Activated T-helper 1 cell treated with anti-CD3 and anti-CD28 coated beads, Interleukin-2, amount 50 U/mL, for 16 hours (primary cell): ENCODE measurements at places on chromosomes 5 and 9.

GRCh38 chr5:154844809-154845208 lies 5.6 kb downstream of the FAXDC2 start:
- no peak for DNase-seq

- DNase-seq = no peak
These were observed 33.4 kb upstream of the SMIM32 start for GRCh38 chr5:136226401-136226800.

DNA sequence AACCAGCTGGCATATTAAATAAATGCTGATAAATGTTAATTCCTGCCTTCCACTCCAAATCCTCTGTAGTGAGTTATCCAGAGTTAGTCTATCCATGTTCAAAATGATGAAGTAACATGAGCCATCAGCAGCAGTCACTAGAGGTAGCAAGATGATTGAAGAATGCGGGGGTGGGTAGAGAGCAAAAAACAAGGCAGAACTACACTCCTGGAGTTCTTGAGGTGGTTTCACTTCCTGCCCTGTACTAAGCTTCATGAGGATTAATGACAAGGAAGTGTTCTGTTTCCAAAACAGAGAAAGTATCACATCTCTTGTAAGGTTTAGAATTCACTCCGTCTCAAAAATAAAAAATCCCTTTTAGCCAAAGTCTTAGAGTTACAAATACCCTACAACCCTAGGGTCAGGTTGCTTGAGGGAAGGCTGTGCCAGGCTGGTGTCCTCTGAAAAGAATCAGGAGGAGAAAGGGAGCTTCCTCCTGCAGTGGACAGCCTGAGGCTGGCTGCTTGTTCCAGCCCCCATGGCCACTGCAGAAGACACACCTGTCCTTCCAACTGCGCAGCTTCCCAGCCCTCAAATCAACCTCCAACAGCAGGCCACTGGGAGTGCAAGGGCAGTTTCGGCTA lies 180.2 kb downstream of the DENND1A start:
- DNase-seq = no peak

GRCh38 chr5:103441523-103441922 lies 121.1 kb downstream of the NUDT12 start:
- DNase-seq = no peak

DNA sequence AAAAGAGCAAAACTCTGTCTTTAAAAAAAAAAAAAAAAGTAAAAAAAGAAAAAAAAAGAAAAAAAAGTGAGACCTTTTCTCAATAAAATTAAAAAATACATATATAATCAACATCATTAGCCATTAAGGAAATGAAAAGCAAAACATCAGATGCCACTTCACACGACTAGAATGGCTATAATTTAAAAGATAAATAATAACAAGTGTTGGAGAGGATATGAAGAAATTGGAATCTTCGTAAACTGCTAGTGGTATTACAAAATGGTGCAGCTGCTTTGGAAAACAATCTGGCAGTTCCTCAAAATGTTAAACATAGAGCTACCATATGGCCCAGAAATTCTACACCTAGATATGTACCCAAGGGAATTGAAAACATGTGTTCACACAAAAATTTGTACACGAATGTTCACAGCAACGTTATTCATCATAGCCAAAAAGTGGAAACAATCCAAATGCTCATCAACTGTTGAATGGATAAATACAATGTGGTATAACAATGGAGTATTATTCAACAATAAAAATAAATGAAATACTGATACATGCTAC lies 45.3 kb upstream of the SIL1 start:
- no peak for DNase-seq

GRCh38 chr9:16191191-16191590 lies 638.3 kb downstream of the CCDC171 start:
- DNase-seq = no peak

- DNase-seq = no peak
These were observed 455.9 kb upstream of the KLF4 start for GRCh38 chr9:107945493-107945892.

- no peak for DNase-seq
These were observed 144.7 kb downstream of the SSBP2 start for GRCh38 chr5:81606150-81606549.

DNA sequence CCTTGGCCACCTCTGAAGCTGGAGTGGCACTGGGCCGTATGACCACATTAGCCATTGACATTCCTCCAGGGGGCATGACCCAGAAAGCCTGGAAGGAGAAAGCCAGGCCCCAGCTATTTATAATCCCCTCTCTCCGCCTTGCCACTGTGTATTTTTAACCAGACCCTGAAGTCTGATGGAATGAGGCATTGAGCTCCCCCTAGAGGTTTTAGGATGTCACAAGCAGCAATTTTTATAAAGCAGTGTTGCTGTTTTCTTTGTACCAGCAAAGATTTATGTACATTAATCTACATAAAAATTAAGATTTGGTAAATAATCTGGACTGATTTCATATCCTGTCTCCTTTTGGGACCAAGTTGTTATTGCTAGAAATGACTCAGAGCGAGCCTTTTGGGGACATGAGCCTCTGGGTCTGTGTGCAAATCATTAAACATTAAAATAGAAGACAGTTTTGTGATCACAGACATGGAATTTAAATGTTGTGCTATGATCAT lies 127.1 kb downstream of the TRIO start:
- no peak for DNase-seq

- no peak for DNase-seq
These were observed 54.1 kb downstream of the SLC1A3 start for GRCh38 chr5:36660397-36661049.
